ENCODE measurements at places on chromosomes 12 and 14.

GRCh38 chr12:70617450-70617849, 19.8 kb downstream of the PTPRB start:
- DNase-seq = no peak

- DNase-seq = peak; percentile 60
Measured at GRCh38 chr14:104865631-104866441, 768 bp downstream of the CEP170B start.

- peak; percentile 25 for DNase-seq
Measured at GRCh38 chr12:51820526-51821439, 27.7 kb downstream of the FIGNL2 start.

GRCh38 chr12:80313209-80313608, 130.8 kb upstream of the PTPRQ start:
- no peak for DNase-seq

- DNase-seq = no peak
Measured at GRCh38 chr14:98847521-98848468, 424.2 kb downstream of the BCL11B start.

All from stromal cell of bone marrow (primary cell).